Left ventricle myocardium superior (tissue), 1 donor: ENCODE measurements at places on chromosomes 12 and 14. TPM values are rescaled to one million over a fixed set of nuclear protein-coding genes. Genes with fewer than 3 reads are reported as not detected.
A peak's percentile ranks its signal among the peaks of the same experiment; 100 is the strongest.

PLA2G1B gene
- total RNA-seq: not detected

MYF6 gene
- total RNA-seq: not detected

DNA sequence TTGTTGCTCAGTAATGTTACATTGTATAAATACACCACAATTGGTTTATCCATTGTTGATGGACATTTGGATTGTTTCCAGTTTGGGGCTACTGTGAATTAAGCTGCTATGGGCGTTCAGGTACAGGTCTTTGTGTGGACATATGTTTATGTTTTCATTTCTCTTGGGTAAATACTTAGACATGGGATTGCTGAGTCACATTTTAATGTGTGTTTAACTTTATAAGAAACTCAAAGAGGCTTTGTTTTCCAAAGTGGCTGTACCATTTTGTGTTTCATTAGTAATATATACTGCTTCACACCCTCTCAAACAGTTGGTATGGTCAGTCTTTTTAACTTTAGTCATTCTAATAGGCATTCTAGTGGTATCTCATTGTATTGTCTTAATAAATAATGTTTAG, 225.0 kb downstream of the SPTSSA start:
- DNase-seq: no peak

HVCN1 gene
- total RNA-seq: 10.4 TPM

NRIP2 gene
- total RNA-seq: 1.1 TPM

- DNase-seq: no peak
Measured at GRCh38 chr12:76417116-76417515, 68.9 kb upstream of the BBS10 start.

- DNase-seq: no peak
Measured at GRCh38 chr12:123031171-123031845, 50.8 kb downstream of the ARL6IP4 start.

GRCh38 chr12:105464406-105464805, 133.9 kb downstream of the C12orf75 start:
- DNase-seq: no peak

GRCh38 chr12:60075091-60075490, 479.3 kb downstream of the SLC16A7 start:
- DNase-seq: no peak

DNA sequence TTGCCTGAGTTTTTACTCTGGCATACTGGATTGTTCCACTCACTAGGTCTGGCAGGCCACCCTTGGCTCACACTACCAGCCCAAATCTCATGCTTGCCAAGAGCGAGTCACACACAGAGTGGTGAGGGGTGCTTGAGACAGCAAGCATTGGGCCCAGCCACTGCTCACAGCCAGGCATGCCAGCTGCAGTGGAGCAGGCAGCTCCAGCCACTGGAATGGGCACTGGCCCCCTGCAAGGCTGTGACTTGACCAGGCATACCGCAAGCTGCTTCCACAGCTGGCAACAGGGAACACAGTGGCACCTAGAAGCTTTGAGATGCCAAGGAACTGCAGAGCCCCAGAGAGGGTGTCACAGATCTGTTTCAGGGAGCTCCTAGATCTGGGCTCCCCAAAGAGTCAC, 488.5 kb downstream of the LRFN5 start:
- no peak for DNase-seq

DNA sequence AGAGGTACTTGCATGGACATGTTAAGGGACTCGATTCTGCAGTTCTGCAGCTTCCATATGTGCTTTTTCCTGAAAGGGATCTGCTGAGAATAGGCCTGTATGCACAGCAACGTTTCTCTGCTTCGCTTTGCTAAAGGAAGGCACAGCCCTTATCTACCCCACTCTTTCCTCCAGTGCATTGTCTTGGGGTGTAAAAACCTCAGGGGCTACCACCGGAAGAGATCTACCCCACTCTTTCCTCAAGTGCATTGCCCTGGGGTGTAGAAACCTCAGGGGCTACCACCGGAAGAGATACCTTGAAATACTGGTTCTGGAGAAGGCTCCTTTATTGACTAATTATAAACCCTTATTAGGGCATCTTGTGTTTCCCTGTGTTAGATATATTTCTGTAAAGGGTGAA, 52.9 kb downstream of the SEL1L start:
- no peak for DNase-seq

DNA sequence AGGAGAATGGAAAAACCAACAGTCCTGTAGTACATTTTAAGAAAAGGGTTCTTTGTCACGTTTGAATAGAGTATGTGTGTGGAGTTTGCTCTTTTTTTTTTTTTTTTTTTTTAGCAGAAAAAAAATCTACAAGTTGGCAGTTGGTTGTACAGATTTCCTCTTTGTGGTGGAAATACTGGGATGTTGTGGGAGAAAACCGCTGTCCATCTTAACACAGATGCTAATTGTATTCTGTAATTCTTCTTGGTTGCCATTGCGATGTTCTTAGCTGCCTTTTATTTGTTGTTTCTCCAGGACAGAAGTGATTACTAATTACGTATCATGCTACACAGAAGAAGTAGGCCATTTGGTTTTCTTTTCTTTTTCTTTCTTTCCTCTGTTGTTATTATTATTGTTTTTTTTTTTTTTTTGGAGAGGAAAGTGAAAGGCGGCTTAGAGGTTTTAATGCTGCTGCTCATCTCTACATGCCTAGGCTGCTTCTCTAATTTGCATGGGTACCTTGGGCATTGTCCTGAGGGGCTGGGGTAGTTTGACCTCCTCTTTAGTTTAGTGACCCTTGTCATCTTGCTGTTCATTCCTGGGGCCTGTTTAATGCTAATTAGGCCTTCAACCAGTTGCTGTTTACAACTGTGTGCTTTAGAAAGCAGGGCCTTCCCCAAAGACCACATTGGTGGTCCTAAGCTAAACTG, 94.7 kb downstream of the TMTC2 start:
- no peak for DNase-seq

GRCh38 chr12:51343201-51343600, 3.3 kb downstream of the CELA1 start:
- no peak for DNase-seq

NDRG2 gene
- total RNA-seq: 315 TPM

- no peak for DNase-seq
Measured at GRCh38 chr14:37888234-37888633, 292.8 kb downstream of the TTC6 start.

GRCh38 chr12:58877243-58877743, 43.0 kb downstream of the LRIG3 start:
- no peak for DNase-seq

LRRC10 gene
- 50.8 TPM for total RNA-seq

TAS2R14 gene
- 0.45 TPM for total RNA-seq

DNA sequence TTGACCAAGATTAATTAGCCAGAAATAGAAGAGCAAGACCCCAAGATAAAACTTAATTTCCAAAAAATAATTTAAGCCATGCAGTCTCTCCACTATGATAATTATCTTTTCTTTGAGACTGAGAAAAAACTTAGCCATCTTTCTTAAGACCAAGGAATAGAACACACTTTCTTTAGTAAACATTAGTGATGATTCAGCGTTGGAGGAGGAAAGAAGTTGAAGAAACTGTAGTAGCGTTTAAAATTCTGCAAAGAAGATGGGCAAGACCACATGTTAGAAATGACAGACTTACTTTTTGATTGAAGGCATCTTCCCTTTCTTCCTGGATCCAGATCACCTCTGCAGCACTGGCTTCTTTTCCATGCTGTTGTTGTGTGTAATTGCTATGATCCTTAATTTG, 124.8 kb upstream of the RASSF8 start:
- no peak for DNase-seq

- DNase-seq: no peak
Measured at GRCh38 chr14:63241096-63241495, 36.9 kb downstream of the RHOJ start.

RD3L gene
- 29.8 TPM for total RNA-seq

DNA sequence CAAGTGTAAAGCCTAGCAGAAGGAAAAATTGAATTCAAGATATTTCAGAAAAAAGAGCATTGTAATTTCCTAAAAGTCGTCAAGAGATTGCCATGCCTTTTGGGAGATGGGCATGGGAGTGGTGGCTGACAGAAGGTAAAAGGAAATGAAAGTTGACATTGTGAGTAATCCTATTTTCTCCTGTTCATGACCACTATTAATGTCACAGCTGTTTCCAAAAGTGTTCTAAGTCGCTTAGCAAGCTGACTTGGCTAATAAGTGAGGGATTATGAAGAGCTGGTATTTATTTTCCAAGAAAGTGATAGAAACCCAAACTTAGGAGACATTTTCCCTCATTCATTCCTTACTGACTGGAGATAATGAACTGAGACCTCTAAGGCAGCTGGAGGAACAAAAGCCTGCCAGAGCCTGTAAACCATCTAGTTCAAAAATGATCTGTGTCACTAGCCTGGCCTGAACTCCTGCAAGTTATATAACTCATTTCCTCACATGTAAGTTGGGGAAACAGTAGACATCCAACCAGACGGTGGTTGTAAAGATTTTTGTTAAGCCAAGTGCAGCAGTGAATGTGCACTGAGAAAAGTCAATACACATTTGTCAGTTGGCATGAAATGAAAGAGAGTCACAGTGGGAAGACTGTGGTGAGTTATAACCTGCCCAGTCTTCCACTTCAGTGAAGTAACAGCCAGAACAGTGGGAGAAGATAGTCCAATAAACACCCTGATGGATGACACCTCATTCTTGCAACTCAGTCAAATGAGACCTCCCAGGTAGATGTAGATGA, 75.8 kb downstream of the DIO2 start:
- no peak for DNase-seq

- DNase-seq: no peak
Measured at GRCh38 chr12:89479982-89480381, 44.6 kb downstream of the GALNT4 start.

DNA sequence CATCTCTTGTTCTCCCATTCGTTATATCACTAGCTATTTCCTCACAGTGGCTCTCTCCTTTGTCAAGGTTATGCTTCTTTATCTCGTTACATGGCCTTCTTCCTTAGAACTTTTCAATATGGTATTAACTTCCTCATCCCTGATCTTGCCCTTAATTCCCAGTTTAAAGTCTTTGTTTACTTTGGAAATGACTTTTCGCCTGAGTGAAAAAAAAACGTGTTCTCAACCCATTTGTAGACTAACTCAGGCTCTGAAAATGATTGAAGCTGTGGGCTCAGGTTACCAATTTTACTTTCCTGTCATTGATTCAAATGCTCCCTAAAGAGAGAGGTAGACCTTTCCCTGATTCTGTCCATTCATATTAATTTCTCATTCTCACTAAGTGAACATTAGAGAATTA, 135.2 kb downstream of the NUBPL start:
- DNase-seq: no peak

DNA sequence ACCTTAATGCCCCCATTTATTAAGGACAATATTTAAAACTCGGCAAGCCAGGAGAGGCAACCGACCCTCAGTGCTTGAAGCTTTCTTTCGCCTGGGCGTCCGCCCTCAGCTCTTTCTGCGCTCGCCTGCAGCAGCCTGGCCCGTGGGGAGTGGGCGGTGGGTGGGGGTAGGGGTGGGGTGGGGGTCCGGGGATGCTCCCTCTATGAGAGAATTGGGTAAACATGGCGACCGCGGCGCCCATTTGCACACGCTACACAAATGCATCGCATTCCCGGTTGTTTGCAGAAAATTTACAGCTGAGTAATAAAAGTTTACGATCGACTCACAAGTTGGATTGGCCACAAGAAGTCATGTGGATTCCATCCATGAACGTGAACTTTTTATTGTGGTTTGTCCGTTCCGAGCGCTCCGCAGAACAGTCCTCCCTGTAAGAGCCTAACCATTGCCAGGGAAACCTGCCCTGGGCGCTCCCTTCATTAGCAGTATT, 7.7 kb downstream of the HOXC8 start:
- no peak for DNase-seq

DNA sequence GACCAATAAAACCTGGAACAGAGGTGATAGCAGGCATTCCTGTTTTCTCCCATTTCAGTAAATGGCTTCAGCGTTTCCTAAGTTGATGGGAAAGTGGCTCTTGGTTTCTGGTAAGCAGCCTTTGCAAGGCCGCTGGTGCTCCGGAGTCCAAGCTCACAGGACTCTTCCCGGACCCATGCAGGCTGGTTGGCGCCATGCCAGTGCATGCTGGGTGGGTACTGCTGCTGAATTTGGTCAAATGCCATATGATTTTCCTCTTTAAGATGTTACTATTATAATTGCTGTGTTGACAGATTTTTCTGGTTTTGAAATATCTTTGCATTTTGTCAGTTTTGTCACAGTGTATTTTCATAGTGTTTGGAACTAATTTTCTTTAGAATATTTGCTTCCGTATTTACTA, 27.7 kb downstream of the PPP2R5C start:
- DNase-seq: peak; percentile 59

GRCh38 chr12:32611986-32612385, 67.1 kb upstream of the DNM1L start:
- DNase-seq: peak; percentile 67

GRCh38 chr14:68734231-68734732, 58.6 kb downstream of the ZFP36L1 start:
- DNase-seq: no peak

KRT78 gene
- total RNA-seq: not detected

AHNAK2 gene
- total RNA-seq: 2.5 TPM

TAS2R31 gene
- total RNA-seq: 0.67 TPM

COPZ1 gene
- total RNA-seq: 114 TPM

DLGAP5 gene
- 0.35 TPM for total RNA-seq

GRCh38 chr14:105862581-105863239, 336.3 kb downstream of the TMEM121 start:
- DNase-seq: peak; percentile 8

AKAP5 gene
- 0.30 TPM for total RNA-seq

GRCh38 chr14:104282332-104283196, 144.2 kb downstream of the KIF26A start:
- peak; percentile 16 for DNase-seq

DNA sequence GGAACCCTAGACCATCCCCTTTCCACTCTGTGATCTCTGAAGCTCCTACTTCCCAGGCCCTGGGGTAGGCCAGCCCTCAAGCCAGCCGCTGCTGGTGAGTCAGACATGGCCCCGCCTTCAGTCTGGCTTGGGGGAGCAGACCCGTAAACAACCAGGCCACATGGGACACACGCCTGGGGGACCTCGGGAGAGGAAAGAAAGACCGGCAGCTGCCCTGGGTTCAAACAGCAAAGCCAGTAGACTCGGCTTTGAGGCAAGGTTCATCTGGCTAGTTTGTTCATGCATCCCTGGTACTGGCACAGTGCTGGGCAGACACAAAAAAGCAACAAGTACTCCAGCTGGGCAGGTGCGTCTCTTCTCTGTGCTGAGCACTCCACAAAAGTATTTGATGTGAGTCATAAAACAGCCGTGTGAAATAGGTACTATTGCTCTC, 101.9 kb downstream of the SETD3 start:
- no peak for DNase-seq
